ENCODE measurements at places on chromosomes 5 and 9.

GRCh38 chr5:172830876-172831662, 3.0 kb upstream of the ERGIC1 start:
- no peak for DNase-seq

GRCh38 chr9:17398350-17398749, 180.5 kb upstream of the SH3GL2 start:
- DNase-seq, result no peak

- DNase-seq, result no peak
These were observed 42.4 kb upstream of the ZBED3 start for GRCh38 chr5:77129391-77129990.

GRCh38 chr5:172666251-172666650, 25.2 kb downstream of the NEURL1B start:
- DNase-seq, result no peak

DNA sequence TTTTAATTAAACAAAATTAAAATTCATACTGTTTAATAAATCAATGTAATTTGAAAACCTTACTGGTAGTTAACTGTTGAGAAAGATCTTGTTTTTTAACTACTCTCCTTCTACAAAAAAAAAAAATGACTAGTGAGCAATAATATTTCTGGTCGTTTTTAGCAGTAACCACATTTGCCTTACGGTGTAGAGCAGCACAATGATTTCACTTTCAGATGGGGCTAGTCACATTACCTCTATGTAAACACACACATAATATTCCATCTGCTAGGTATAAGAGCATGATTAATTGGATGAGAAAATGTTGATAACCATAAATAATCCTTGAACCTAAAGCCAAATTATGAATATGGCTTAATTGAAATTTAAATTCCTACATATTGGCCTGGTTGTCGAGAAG, 198.1 kb downstream of the CHSY3 start:
- no peak for DNase-seq
